Stimulated activated naive CD8-positive, alpha-beta T cell treated with anti-CD3 and anti-CD28 coated beads, Interleukin-15, amount 100 ng/mL, for 72 hours (primary cell): ENCODE measurements at places on chromosomes 12 and 14.

- DNase-seq: no peak
Observed at GRCh38 chr14:74697543-74697942, 15.3 kb downstream of the AREL1 start.

DNA sequence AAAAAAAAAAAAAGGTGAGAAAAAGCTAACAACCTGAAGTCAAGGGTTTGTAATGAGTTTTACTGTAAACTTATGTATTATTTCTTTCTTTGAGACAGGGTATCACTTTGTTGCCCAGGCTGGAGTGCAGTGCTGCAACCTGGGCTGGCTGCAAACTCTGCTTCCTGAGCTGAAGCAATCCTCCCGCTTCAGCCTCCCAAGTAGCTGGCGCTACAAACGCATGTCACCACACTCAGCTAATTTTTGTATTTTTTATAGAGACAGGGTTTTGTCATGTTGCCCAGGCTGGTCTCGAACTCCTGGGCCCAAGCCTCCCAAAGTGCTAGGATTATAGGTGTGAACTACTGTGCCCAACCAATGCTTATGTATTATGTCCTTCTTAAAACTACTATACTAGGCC is 9.2 kb downstream of the ATF7 start:
- DNase-seq: no peak

DNA sequence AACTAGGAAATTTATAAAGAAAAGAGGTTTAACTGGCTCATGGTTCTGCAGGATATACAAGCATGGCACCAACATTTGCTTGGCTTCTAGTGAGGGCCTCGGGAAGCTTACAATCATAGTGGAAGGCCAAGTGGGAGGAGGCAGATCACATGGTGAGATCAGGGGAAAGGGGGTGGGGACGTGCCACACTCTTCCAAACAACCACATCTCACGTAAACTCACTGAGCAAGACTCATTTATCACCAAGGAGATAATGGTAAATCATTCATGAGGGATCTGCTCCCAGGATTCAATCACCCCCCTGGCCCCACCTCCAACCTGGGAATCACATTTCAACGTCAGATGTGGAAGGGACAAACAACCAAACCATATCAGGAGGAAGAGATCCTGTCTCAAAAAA is 35.8 kb downstream of the NUMB start:
- no peak for DNase-seq

DNA sequence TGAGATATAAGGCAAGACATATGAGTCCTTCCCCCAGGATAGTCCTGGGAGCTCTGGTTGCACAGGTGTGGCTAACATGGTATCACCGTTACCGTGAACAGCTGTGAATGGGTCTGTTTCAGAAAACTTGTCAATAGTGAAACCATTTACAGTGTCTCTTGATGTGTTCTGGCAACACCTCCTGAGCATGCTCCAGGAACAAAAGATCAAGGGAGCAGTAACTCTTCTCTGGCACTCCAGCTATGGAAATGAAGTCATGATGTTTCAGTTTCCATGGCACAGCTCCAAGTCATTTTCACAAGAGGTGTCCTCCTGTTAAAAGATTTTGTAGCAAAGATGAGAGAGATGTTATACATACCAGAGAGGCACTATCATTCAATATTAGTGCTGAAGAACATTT is 253.7 kb downstream of the SNAPC1 start:
- no peak for DNase-seq

GRCh38 chr14:75549169-75549568 is 26.9 kb downstream of the BATF start:
- no peak for DNase-seq

DNA sequence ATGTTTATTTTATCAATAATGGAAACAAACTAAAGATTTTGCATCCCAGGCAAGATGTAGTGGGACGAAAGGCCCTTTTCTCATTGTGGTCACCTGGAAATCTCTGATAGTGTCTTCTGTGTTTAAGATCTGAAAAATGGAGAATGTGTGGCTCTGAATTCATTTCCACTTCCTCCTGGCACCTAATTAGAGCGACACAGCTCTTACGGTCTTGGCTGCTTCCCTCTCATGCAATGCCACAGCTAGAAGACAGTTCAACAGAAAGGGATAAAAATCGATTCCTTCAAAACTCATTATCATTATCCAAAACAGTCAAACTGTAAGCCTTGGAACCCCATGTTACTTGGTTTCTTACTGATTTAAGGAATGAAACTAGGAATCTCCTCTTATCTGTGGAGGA is 9.3 kb downstream of the ST8SIA1 start:
- DNase-seq: no peak

DNA sequence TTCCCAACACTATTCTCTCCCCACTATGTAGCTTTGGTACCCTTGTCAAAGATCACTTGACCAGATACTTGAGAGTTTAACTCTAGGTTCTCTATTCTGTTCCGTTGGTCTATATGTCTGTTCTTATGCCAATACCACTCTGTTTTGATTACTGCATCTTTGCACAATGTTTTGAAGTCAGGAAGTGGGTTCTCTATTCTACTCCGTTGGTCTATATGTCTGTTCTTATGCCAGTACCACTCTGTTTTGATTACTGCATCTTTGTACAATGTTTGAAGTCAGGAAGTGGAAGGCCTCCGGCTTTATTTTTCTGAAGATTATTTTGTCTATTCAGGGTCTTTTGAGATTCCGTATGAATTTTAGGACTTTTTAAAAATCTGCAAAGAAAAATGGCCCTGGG is 2.7 kb upstream of the NDUFA12 start:
- DNase-seq: no peak

- no peak for DNase-seq
Observed at GRCh38 chr12:3139760-3140159, 62.6 kb downstream of the TSPAN9 start.

DNA sequence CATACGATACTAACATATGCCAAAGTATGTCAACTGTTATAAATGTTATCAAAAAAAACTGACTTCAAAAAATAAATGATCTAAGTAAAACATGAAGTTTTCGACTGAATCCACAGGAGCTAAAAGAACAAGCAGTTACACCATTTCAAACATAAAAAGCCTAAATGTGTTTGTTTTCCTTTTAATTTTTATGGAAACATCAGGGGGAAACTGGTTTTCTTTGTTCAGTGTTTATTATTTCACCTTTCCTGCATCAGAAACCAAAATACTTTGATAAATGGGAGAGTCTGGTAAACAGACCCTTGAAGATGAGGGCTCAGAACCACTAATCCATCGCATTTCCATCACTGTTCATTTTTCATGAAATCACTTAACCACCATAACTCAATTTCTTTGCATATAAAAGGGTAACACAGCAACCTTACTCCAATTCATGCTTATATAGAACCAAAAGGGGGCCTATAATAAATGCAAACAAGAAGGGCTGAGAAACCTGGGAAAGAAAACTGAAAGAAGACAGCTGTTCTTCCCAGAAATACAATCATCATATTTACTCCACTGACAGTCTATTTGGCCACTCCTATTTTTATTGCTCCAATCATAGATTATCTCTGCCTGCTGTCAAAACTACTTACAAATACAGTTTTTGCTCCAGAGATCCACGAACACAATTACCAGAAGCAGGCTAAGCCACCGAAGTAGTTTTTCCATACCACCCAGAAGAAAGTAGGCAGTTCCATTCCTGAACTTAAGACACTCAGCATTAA is 17.0 kb downstream of the FGD6 start:
- no peak for DNase-seq

DNA sequence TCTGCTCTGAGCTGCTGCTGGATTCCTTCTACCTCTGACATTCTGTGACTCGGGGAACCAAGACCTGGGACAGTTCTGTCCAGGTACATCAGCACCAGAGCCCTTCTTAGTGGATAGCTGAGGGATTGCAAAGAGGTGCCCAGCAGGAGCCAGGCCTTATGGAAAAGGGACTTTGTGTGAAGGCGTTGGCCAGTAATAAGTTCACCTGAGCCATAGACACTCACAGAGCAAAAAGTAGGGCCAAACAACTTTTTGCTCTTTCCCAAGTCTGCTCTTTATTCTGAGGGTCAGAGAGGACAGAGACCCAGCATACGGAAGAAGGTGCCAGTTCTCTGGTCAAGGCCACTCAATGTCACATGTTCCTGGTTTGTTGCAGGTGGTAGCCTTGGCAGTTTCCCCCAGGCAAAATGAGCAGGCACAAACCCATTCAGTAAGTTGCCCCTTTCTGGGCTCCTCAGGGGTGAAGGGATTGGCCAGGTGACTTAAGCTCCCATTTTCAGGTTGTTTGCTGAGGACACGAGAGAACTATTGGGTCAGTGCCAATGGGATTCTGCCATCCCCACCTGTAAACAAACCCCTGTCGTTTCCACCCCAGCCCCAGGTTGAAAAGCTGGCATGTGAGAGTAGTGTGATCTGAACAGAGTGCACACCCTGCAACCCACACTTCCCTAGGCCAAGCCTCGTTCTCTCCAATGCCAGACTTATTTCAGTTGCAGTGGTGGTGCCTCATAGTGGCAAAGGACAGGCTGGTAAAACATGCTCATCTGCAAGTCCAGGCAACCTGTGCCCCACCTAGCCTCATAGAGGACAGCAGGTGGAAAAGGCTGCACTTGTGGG is 150.3 kb downstream of the SMOC1 start:
- DNase-seq: no peak

- DNase-seq: no peak
Observed at GRCh38 chr12:7293670-7294069, 10.2 kb upstream of the ACSM4 start.

DNA sequence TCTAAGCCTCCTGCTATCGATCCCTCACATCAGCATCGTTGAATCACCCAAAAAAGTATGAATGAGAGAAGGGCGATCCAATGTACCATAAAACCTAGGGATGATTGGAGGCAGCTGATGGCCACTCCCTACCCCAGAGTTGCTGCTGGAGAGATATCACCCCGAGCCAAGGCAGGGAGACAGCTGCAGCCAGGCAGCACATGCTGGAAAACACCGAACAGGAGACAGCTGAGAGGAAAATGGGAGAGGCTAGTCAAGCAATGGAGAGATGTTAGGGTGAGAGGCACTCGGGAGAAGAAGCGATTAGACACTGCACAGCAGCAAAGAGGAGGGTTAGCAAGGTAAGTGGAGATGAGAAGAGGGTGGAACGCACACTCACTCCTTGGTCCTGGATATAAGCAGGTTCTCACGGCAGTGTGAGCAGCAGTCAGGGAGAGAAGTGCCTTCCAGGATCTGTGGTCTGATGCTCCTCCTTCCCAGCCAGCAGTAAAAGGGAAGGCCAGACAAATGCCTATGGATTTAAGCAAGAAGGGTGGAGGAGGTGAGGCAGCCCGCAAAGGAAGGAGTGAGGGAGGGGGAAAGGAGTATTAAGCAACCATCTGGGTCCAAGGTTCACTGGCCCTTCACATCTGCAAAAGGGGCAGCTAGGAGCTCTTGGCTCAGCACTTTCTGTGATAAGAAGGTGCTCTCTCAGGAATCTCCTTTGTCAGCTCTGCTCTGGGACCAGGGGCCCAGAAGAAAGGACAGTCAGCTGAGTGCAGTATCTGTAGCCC is at the start of gene SLC7A7:
SLC7A7 (minus strand) TSS at position 495 of the 773 bp plus-strand sequence. CDS start 2,037 bp downstream, outside the sequence.
- DNase-seq: no peak

DNA sequence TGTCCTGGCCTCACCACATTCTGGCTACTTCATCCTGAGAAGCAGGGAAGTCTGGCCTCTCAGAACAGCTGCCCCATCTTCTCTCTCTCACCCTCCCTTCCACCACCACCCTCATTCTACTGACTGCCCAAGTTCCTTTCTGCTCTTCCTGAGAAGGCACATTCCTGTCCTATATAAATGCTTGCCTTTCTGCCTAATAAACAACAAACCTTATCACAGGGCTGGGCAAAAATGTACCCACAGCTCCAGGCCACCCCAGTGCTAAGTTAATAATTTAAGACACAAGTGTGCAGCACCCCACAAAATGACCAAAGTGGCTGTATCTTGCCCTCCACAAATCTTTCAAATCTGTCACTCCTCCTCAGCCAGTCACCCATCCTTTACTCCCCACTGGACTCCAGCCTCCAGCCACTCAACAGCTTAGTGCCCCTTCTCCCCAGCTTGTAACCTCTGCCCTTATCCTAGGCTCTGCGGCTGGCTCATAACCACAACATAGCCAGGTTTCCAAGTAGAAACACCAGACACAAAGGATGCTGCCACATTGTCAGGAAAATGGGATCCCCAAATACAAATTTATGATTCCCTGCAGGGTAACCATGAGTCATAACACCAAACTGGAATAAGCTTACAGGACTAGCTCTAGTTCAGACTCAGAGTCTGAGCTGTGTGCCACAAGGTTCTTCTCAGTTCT is 15.0 kb downstream of the OXA1L start:
- DNase-seq: no peak

- DNase-seq: no peak
Observed at GRCh38 chr12:104622928-104623327, 166.2 kb downstream of the CHST11 start.

DNA sequence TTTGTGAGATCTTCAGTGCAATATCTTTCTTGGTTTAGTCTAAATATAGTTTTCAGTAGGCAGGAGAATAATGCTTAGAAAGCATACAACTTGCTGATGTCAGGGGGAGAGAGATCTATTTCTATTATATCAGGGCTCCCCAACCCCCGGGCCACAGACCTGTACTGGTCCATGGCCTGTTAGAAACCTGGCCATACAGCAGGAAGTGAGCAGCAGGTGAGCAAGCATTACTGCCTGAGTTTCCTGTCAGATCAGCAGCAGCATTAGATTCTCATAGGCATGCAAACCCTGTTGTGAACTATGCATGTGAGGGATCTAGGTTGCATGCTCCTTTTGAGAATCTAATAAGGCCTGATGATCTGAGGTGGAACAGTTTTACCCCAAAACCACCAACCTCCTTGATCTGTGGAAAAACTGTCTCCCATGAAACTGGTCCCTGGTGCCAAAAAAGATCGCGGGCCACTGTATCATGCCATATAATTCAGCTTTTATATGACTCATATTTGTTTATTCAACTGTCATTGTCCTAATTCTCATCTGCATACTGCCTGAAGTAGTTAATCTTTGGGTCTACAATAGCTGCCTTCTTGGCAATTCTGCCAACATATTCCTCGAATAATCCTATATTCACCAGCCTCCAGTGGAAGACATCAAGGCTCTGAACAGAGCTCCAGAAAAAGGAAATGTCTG is 163.6 kb upstream of the DYRK2 start:
- no peak for DNase-seq

DNA sequence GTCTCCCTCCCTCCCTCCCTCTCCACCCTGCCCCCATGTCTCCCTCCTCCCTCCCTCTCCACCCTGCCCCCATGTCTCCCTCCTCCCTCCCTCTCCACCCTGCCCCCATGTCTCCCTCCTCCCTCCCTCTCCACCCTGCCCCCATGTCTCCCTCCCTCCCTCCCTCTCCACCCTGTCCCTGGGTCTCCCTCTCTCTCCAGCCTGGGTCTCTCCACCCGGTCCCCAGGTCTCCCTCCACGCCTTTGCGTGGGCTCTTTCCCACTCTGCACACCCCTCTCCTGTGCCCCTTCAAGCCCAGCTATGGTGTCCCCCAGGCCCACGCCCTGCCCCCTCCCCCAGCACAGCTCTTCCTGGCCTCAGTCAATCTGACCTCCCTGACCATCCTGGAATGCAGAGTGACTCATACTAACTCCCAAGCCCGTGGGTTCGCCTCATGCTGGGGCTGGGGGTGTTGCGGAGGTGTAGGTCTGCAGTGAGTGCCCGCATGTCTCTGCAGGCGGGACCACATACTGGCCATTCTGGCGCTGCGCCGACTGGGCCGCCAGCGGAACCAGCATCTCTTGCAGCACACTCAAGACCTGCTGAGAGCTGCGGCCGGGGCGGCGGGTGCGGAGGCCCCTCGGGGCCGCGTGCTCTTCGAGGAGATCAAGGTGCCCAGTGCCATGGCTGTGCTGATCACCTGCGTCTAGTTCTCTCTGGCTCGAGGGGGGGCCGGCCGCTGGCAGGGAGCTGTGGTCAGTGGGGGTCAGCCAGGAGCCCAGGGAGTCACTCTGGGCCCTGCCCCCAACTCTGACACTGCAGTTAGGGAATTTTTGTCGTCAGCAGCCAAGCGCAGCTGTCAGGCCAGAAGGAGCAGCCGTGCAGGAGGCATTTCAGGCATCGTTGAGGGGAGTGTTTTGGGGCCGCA is 13.5 kb upstream of the TNFAIP2 start:
- no peak for DNase-seq
